Amniotic epithelial cell (primary cell): ENCODE measurements at places on chromosomes 4 and X.
A peak's percentile ranks its signal among the peaks of the same experiment; 100 is the strongest.

- no peak for DNase-seq
Measured at GRCh38 chr4:111519683-111520082, 625.6 kb upstream of the FAM241A start.

DNA sequence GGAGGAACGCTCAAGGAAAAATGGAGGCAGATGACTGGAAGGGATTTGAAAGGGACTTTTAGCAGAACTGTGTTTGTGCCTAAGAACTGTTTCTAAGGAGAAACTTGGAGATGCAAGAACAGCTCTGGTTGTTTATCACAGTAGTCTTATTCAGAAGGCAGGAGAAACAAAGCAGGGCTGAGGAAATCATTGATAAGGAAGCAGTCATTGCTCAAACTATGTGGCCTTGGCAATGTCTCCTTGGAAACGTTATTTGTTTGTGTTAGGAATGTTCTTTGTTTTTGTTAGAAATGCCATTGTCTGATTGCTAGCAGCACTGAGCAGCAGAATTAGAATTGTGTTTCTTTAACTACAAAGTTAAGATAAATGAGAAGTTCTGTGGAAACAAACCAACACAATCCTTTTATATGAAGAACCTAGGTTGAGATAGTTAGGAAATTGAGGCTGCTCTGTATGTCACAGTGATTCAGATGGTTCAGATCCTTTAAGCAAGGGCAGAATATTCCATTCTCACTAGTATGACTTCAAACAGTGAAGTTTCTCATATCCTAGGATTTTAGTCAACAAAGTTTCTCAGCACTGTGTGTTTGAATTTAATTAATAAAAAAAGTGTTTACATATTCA is 1191.3 kb upstream of the IGFBP7 start:
- peak; percentile 55 for DNase-seq

GRCh38 chrX:79084923-79085322 is 59.6 kb upstream of the GPR174 start:
- DNase-seq = no peak

DNA sequence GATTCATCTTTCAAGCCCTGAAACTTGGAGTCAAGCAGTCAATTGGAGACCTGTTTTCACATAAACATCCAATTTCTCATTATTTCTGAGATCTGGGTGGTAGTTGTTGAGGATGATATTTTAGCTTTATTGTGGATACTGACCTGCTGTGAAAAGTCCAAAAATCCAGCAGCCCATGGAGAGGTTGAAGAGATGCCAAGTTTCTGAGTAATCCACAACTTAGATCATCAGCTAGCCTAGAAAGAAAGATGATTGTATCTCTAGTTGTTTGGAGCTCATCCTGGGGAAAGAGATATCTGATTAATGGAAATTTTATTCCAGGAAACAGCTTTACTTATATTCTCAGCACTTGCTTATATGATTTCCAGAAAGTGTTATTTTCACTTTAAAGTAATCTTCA is 48.6 kb upstream of the DCX start:
- peak; percentile 21 for DNase-seq

DNA sequence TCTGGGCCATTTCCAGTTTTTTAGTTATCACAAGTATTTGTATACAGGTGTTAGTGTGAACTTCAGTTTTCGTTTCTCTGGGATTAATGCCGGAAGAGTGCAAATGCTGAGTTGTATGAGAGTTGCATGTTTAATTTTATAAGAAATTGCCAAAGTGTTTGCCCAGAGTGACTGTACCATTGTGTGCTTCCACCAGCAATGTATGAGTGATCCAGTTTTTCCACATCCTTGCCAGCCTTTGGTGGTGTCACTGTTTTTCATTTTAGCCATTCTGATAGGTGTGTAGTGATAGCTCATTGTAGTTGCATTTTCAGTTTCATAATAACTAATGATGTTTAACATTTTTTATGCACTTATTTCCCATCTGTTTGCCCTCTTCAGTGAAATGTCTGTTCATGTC is 18.4 kb downstream of the PLS3 start:
- no peak for DNase-seq

- no peak for DNase-seq
Measured at GRCh38 chr4:177579649-177580048, 137.4 kb upstream of the AGA start.

DNA sequence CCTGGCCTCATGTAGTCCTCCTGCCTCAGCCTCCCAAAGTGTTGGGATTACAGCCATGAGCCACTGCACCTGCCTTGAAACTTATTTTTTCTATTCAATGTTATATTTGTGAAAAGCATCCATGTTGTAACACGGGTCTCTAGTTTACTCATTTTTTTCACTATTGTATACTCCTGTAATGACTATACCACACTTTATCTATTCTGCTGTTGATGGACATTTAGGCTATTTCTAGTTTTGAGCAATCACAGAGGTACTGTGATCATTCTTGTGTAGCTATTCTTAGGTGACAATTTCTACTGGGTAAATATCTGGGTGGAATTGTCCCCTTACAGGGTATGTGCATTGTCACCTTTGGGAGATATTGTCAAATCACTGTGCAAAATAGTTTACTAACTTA is 3.6 kb downstream of the DRP2 start:
- DNase-seq = no peak

DNA sequence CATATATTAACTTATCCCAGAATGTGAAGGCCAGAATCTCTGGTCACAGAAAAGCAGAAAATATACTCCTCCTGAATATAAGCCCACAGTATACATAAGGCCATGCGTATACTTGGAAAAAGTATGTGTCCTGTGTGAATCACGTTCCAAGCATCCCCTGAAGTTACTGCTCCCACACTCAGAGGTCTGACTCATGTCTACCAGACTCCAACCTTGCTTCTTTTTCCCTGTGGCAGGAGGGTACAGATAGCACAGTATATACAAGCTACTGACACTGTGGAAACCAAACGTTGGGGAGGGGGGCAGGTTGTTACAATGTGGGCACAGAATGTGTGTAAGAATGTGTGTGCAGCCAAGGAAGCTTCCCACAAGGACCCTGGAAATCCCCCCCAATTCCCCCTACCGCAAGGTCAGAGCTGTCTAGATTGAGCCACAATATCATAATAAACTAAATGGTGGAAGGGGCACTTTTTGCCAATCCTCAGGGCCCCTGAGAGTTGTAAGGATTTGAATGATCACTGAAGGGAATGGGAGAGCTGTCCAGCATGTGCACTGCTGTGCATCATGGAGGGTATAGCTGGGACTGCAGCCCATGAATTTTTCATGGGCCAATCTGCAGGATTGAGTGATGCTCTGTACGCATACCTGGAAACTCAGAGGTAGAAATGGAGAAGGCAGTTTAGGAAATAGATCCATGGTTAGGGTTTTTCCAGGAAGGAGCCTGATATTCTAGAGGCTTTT is 7.4 kb upstream of the RELL1 start:
- DNase-seq = peak; percentile 94

GRCh38 chrX:14496674-14497073 is 32.7 kb upstream of the GLRA2 start:
- no peak for DNase-seq

GRCh38 chrX:49959602-49960001 is 37.2 kb downstream of the CLCN5 start:
- no peak for DNase-seq

DNA sequence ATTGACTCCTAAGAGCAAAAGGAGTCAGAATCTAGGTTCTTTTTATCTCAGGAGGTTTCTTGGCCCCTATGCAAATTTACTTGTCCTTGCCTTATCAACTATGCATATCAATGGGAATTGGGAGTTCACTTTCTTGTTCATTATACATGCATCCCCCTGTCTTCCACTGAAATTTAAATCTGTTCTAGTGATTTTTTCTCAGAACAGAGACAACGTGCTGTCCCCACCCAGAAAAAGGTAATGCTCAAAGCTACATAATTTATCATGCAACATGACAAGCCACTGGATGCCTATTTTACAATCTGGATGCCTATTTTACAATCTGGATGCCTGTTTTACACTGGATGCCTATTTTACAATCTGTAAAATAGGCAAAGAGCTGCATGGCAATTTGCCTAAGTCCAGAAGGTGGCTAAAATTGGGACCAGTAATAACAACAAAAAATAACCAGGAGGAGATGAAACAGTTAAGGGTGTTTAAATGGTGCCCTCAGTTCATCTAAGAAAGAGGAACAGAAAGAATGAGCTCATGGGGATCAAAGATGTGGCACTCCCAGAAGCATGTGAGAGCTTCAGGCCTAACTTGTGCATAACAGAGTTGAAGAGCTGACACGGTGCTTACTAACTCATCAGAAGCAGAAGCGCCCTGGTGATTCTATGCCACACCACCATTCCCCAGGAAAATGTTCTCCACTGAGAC is 537.8 kb upstream of the BOD1L1 start:
- DNase-seq = no peak

- peak; percentile 75 for DNase-seq
Measured at GRCh38 chrX:46912098-46912602, at the start of gene JADE3. Gene JADE3, plus strand, starts transcription at chrX:46912421. Its CDS starts 72,474 bp downstream, at chrX:46984895.

- no peak for DNase-seq
Measured at GRCh38 chr4:124537971-124538370, 174.6 kb downstream of the ANKRD50 start.

GRCh38 chr4:151163855-151164254 is 64.4 kb downstream of the RPS3A start:
- no peak for DNase-seq

DNA sequence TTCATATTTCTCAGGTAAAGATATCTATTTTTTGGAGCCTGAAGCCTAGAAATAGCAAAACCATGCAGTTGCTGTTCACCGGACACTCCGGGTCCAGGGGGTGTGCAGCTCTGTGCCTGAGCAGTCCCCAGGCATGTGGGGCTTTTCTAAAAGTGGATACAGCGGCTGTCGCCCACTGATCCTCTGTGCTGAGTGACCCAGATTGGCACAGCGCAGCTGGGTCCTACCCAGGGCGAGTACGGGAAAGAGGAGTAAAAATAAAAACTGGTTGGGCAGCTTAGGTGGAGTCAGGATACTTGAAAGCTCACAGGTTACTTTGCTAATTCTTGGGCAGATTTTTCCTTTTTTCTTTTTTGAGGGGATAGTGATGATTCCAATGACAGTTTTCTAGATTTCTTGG is 118.8 kb downstream of the UCHL1 start:
- DNase-seq = no peak

DNA sequence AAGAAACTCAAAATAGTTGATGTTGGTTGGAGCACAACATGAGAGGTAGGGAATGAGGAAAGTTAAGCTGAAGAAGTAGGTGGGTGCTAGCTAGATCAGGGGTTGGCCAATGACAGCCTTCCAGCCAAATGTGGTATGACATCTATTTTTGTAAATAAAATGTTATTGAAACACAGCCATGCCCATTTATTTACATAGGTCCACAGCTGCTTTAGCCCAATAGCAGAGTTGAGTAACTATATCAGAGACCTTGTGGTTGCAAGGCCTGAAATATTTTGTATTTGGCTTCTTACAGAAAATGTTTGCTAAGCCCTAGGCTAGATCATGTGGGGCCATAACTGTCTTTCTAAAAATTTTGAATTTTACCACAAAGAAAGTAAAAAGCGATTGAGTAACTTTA is 234.9 kb upstream of the CTSO start:
- peak; percentile 33 for DNase-seq

- no peak for DNase-seq
Measured at GRCh38 chrX:78456909-78457308, 129.5 kb upstream of the CYSLTR1 start.

DNA sequence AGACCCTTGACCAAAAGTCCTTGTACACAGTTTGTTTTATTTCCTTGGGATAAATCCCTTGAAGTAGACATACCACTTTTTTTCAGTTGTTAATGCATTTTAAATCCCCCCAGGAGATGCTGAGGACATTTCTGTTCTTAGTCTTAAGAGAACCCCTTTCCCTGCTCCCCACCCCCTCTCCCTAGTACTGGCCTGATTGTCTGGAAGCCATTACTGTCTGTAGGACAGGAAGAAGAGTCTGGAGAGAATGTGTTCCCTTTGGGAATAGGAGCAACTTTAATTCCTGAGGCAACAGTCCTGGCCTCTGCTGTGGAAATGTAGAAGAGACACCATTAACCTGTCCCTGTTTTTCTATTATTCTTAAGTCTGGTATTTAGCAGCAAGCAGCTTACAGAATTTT is 52.3 kb upstream of the TMEM131L start:
- no peak for DNase-seq

DNA sequence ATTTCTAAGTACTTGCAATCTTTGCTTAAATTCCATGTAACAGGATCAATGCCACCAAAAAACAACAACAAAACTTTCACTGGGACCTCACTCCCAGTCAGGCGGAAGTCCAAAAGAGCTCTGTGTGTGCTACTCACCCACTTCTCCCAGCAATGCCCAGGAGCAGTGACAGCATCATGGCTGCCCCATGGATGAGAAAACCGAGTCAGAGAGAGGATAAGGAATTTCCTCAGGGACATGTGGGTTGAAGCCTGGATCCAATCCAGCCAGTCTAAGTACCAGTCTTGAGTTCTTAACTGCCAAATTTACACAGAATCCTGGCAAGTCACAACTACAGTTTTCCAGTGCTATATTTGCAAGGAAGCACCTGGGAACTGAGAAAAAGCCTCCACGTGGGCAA is 64.5 kb downstream of the STX18 start:
- no peak for DNase-seq

GRCh38 chr4:97132435-97132834 is 1010.8 kb downstream of the STPG2 start:
- DNase-seq = no peak

DNA sequence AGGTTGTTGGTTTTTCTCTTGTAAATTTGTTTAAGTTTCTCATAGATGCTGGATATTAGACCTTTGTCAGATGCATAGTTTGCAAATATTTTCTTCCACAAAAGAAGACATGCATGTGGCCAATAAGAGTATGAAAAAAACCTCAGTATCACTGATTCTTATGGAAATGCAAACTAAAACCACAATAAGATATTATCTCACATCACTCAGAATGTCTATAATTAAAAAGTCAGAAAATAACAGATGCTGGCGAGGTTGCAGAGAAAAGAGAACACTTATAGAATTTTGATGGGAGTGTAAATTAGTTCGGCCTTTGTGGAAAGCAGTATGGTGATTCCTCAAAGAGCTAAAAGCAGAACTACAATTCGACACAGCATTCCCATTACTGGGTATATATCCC is 1355.6 kb downstream of the FAM133A start:
- no peak for DNase-seq

DNA sequence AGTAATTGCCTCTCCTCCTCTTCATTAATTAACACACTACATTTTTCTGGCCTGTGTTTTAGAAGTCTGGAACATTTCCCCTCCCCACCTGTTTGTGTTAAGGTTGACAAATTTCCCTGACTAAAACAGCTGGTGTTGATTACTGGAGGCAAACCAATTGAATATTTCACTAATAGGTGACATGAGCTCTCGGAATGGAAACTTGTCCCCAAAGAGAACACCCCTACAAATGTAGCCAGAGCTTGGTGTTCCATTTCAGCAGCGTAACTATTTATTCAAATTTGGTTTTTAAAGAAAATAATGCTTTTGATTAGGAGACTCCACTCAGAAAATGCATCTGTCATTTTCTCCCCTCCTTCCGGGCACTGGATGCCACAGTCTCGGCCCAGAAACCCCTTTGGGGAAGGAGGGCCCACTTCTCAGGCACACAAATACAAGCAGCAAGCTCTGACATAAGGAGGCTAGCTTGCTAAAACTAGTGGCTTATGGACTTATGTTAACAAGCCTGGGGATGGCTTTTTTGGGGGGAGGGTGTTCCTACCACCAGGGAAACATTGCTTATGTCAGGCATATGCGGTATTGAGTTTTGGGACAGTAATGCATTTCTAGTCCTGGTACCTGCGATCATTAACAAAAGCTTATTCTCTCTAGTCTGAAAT is 2.2 kb downstream of the RNF150 start:
- DNase-seq = no peak

- DNase-seq = no peak
Measured at GRCh38 chr4:57498251-57498650, 388.1 kb upstream of the IGFBP7 start.
